ENCODE measurements at places on chromosomes 7 and 10. TPM values are rescaled to one million over a fixed set of nuclear protein-coding genes. Genes with fewer than 3 reads are reported as not detected.

DNA sequence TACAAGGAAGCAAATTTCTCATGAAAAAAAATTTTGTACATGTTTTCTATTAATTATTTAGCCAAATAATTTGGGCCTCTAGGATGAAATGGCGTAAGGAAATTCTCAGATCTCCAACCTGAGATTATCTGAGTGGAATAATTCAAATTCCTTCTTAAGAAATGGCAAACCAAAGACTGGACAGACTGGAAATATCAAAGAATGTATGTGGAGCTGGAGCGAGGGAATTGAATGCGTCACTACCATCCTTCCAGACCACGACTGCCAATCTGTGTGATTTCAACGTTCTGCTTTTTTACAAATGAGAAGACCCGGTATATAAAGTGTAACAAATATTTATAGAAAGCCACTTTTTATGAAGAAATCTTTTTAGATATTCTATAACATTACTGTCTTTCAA, 12.4 kb upstream of the BLNK start:
- DNase-seq, result no peak

DNA sequence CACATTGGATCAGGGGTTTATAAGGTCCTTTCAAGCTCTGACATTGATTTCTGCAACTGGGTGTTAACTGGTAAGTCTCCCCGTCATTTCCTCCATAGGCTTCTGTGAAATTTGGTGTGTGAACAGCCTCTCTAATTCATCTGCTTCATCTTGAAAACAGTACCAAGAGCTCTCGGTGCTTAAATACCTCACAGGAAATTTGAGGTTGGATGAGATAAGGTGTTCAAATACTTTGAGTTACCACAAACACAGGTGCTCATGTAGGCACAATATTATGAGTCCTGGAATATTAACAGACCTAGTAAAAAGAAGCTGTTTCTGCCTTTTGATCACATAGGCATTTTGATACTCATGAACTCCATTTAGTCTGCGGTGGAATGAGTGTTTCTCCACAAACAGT, 85.2 kb downstream of the RTKN2 start:
- DNase-seq, result no peak

Gene ANKRD26
- 3.5 TPM for total RNA-seq

DNA sequence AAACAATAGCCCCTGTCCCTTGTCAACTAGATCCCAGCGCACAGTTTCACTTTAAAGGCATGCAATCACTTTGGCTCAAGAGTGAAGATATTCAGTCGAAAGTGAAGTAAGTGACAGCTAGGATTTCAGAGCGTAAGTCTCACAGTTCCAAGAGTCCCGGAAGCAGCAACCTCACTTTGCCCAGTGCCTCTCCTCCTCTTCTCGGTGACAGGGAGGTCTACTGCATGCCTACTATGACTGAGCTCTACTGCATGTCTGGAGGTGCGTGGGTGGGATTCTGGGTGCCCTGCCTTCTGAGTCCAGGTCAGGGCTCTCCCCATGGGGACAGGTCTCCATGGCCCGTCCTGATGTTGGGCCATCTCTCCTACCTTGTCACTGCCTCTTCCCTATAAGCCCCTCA, 17.0 kb downstream of the PRKCQ start:
- DNase-seq, result no peak

DNA sequence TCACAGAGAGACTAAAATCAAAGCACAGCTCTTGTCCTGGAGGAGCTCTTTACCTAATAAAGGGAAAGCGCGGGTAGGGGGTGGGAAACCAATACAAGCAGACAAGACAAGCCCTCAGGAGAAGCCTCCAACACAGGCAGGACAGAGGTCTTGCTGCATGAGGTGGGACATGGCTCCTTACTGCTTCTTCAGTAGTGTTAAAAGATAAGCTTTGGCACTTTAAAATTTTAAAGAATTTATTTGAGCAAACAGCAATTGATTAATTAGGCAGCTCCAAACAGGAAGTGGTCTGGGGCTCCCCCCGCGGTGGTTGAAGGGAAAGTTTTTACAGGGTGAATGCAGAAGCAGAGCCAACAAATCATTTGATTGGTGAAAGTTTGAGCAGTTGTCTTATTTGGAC, 50.3 kb upstream of the MACC1 start:
- no peak for DNase-seq

Gene SRI
- 92.0 TPM for total RNA-seq

DNA sequence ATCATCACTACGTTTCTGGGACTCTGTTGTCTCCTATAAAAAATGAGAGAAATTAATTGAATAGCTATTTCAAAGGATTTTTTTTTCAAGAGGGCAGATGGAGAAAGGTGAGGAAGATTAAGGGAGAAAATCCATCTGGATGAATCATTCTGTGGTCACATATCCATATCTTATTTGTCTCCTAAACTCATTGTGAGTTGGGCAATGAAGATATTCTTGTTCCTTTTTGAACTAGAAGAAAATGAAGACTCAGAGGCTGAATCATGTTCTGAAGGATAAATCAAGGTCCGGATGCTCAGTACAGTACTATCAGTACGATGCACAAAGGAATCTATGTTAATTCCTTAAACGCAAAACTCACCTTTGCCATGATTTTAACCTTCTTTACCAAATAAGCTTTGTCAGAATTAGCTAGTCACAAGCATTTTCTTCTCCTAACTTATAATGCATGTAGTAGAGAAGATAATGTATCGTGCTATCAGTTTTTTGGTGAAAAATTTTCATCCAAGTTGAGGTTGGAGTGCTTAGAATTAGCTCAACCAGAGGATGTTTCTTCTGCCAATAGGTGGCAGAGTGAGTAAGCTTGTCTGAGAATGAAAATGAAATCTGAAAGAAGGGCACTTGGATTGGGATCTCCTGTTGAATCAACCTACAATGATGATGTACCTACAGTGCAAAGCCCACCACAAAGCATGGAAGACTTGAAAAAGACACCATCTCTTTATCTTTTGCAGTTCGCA, 446.9 kb downstream of the KIF20B start:
- no peak for DNase-seq

GRCh38 chr10:117619223-117619622, 76.7 kb downstream of the EMX2 start:
- no peak for DNase-seq

DNA sequence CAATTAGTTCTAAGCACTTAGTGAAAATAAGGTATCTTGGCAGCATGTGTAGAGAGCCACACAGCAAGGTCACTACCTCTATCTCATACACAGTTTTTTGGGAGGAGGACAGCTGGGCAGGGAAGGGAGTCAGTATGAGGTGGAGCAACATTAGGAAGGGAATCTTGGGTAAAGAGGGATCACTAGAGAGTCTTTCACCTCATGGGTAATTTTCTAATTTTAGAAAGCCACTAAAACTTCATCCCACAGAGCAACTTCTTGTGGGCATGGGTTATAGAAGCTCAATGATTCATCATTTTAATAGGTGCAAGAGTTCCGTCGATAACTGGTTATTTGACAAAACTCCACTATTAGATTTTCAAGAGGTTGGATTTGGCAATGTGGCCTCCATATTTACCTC, 2.5 kb downstream of the NRAP start:
- no peak for DNase-seq

GRCh38 chr7:139394540-139394939, 34.8 kb downstream of the LUC7L2 start:
- DNase-seq, result no peak

Gene MAGI2
- total RNA-seq, result 0.43 TPM

Gene MEOX2
- total RNA-seq, result not detected

DNA sequence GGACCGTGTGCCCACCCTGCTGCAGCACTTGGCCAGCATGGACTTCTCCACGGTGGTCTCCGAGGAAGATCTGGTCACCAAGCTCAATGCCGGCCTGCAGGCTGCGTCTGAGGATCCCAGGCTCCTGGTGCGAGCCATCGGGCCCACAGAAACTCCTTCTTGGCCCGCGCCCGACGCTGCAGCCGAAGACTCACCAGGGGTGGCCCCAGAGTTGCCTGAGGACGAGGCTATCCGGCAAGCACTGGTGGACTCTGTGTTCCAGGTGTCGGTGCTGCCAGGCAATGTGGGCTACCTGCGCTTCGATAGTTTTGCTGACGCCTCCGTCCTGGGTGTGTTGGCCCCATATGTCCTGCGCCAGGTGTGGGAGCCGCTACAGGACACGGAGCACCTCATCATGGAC, 1.4 kb downstream of the RBP3 start:
- no peak for DNase-seq

DNA sequence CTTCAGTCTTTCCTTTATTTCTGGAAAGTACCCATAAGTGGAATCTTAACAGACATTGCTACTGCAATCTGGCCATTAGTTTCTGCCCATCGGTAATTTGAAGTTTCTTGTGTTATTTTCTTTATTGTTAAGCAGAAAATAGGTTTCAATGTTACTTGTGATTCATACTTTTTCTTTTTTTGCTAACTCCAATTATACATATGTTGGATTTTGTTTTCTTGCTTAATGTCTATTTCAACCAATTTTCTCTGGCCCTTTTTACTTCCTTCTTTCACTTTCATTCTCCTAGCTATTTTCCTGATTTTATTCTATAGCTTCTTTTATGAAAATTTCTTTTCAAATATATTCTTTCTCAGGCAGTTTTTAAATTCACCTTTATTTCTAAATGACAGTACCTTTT, 457.4 kb downstream of the TCERG1L start:
- DNase-seq, result no peak

- no peak for DNase-seq
Measured at GRCh38 chr10:124975977-124976514, 34.1 kb downstream of the ZRANB1 start.

- no peak for DNase-seq
Measured at GRCh38 chr7:134826105-134826504, 46.7 kb downstream of the CALD1 start.

DNA sequence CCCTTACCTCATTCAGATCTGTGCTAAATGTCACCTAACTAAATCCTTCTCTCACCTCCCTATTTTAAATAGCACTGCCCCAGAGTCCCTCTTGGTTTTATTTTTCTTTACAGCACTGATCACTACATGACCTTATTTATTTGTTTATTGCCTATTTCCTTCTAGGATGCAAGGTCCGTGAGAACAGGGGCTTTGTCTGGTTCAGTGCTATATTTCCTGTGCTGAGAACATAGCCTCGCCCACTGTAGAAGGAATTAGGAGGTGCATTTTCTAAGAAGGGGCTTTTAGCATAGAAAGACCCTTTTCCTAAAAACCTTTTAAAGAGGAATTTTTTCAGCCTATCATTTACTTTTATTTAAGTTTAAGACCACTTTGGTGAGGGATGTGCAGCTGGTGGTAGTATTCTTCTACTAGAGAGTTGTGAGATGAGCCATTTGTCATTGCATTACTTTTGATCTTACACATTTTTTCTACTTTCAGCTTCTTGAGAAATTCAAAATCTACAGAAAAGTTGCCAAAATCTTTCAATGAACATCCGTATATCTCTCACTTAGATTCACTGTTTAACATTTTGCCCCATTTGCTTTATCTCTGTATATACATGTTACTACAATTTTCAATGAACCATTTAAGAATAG, 13.5 kb upstream of the PCGF5 start:
- DNase-seq, result no peak

- no peak for DNase-seq
Measured at GRCh38 chr10:44404741-44405437, 20.0 kb upstream of the CXCL12 start.

Gene COBL
- total RNA-seq, result 6.6 TPM

GRCh38 chr7:45592230-45592991, 18.2 kb downstream of the ADCY1 start:
- DNase-seq, result no peak

- DNase-seq, result no peak
Measured at GRCh38 chr7:137873524-137873923, 26.8 kb upstream of the DGKI start.

Gene TWNK
- 5.2 TPM for total RNA-seq

GRCh38 chr10:69239816-69240434, 19.8 kb downstream of the HKDC1 start:
- DNase-seq, result no peak
